ENCODE measurements at places on chromosomes 7 and 10. TPM values are rescaled to one million over a fixed set of nuclear protein-coding genes. Genes with fewer than 3 reads are reported as not detected.

The SLC16A9 gene
- 12.8 TPM for total RNA-seq

The MCM10 gene
- 16.1 TPM for total RNA-seq

The NPY gene
- total RNA-seq: not detected

The JAZF1 gene
- 2.2 TPM for total RNA-seq

The EXOC4 gene
- total RNA-seq: 43.5 TPM

The GIMAP7 gene
- not detected for total RNA-seq

The HYAL4 gene
- 0.98 TPM for total RNA-seq

The CYP2C19 gene
- total RNA-seq: not detected

The ZPBP gene
- total RNA-seq: not detected

The CDHR3 gene
- 9.8 TPM for total RNA-seq

DNA sequence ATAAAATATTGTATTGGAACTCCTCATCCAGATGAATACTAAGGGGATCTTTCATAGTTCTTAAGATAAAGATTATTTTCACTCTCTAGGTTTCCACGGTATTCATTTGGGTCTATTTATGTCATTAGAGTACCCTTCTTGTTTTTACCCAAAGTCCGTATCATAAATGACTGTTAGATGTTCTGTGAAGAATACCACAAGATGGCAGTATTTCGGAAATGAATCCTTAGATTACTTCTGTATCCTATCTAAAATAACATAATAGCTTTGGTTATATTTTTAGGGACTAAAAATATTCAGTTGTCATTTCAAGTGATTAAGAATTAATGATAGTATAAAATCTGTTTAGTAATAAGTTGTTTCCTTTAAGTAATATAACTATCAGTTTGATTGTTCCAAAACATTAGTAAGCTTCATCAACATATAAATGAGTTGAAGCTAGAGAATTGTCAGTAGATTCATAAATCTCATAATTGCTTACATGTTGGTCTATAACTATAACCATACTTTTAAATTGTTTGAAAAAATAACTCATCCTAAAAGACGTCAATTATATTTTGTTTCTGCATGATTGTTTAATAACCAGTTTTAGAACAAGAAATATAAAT, 337.5 kb upstream of the KCND2 start:
- DNase-seq: peak; percentile 60

- peak; percentile 1 for DNase-seq
Measured at GRCh38 chr10:13271552-13272163, 28.2 kb downstream of the PHYH start.

DNA sequence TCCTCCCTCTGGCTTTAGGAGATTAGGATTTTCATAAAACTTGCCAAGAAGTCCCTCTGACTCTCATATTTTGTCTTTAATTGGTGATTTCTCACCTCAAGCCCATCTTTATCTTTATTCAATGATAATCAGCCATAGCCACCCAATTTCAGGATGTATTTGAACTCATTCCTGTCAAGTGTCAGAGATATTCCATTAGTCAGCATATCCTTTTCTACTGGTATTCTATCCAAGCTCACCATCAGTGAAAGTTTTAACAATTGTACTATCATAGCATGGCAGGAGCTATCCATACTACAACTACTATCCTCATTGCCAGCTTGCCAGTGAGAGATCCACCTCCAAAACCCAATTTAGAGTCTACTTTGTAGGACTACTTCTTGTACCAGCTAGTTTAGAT, 114.6 kb downstream of the GNAI1 start:
- no peak for DNase-seq

DNA sequence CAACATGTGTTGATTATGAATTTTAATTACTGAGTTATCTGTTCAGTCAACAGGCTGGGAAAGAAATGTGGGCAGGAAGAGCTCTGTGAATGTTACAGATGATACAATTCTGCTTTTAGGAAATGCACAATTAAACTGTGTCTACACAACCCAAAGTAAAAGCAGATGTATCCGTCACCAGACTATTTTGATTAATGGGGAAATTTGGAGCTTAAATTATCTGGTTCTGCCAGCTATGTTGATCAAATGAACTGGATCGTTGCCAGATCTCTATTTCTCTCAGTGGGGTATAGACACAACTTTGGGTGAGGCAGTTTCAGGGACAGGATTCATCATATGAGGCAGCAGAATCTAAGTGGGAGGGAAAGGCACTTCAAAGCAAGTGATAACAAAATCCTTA, 136.5 kb downstream of the NEUROD6 start:
- DNase-seq: no peak

DNA sequence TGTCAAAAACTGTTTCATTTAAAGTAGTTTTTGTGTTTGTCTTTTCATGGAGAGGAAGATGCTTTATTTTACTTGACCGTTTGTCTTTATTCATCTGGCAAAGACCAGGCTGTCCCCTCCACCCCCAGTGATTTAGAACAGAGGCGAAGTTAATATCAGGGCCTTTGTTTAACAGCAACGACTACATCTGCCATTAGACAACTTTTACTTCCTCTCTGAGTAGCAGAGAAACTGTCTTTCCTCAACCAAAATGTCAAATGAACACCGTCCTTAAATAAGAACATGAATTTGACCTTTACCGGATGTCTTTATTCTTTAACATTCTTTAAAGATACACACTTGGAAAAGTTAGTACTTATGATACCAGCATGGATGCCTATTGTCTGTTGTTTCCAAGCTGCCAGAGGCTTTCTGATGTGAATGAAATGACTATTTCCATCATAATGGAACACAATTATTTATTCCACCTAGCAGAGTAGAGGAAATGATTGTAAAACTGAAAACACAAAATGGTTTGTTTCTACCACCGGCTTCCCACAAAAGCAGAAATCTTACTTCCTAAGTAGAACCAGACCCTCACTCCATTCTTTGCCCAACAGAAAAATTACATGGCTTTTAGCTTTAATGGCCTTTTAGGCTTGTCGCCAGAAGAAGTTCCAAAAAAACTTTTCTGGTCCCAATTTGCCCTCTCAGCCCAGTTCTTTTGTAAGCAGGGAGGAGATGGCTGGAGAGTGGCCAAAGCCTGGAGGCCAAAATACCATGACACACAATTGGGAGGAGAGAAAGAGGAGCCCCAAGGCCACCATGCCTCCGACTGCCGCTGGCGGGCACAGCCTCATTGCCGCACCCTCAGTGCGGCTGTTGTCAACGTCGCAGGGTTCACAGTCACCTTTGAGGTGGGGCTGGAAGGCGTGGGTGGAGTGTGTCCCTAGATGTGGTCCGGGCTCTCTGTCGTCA, 168.5 kb downstream of the TEX36 start:
- no peak for DNase-seq

- peak; percentile 98 for DNase-seq
Measured at GRCh38 chr10:73060738-73061635, 35.7 kb downstream of the P4HA1 start.

GRCh38 chr10:5965266-5965665, 12.1 kb downstream of the IL15RA start:
- no peak for DNase-seq

DNA sequence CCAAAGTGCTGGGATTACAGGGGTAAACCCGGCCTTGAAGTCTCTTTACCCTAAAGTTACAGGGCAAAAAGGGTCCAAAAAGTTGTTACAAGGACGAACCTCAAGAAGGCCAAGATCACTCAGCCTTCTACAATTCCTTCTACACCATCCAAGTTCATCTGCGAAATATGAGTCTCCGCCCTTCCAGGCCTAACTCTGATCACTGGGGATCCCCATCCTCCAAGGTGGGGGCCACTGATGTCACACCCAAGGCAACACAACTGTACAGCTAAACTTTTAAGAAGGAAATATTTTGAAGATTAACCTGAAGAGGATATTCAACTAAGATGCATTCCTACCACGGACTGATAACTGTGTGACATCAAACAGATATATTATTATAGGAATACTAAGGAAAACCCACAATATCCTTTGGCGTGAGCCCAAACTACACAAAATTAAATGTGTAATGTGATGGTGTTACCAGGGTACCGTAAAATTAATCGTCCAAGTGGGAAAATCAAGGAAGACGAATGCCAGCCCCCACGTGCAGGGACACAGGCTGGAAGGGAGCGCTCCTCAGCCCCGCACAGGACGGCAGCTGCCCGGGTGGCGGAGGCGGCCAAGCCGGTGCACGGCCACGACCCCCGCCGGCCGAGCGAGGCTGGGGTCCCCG, 1.0 kb downstream of the PAXIP1 start:
- DNase-seq: peak; percentile 10

GRCh38 chr10:86226781-86227201, 139.8 kb downstream of the GRID1 start:
- no peak for DNase-seq

DNA sequence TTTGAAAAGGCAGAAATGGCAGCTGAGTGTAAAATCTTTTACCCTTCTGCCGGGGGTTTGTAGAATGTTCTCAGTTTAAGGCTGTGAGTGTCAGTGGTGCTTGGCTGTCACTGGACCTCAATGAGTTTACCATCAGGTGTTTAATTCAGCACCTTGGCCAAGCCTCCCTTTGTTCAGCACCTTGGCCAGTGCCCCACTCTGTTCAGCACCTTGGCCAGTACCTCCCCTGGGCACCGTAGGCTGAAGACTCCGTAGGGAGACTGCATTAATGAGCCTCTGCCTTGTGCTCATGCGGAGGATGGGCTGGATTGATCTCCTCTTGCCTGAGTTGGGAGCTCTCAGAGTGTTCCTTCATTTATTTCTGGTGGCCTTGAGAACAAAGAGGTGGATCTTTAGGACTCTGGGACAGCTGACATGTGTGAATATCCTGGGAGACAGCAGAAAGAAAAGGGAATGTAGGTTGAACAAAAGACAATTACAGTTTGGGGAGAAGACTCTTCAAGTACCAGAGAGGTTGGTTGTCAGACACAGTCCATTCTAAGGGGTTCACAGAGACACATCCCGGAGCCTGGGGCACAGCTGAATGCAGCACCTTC, 1.6 kb downstream of the FAM24A start:
- DNase-seq: peak; percentile 65

GRCh38 chr7:141362580-141363435, 188.4 kb upstream of the AGK start:
- DNase-seq: peak; percentile 67

- DNase-seq: no peak
Measured at GRCh38 chr7:141359740-141360415, 191.3 kb upstream of the AGK start.

- DNase-seq: no peak
Measured at GRCh38 chr7:116153050-116153449, 57.3 kb upstream of the TES start.

GRCh38 chr10:132344386-132344785, 12.4 kb downstream of the LRRC27 start:
- no peak for DNase-seq

GRCh38 chr7:88477976-88478375, 171.3 kb upstream of the STEAP4 start:
- no peak for DNase-seq

DNA sequence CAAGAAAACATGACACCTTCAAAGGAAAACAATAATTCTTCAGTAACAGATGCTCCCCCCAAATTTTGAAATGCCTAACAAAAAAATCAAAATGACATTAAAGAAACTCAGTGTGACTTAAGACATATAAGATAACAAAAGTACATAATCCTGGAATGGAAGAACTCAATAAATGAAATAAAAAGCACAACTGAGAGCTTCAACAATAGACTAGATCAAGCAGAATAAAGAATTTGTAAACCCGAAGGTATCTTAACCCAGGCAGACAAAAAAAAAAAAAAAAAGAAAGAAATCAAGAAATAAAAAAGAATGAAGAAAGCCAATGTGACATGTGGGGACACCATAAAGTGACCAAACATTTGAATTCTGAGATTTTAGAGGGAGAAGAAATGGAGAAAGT, 27.7 kb upstream of the LRRD1 start:
- no peak for DNase-seq

DNA sequence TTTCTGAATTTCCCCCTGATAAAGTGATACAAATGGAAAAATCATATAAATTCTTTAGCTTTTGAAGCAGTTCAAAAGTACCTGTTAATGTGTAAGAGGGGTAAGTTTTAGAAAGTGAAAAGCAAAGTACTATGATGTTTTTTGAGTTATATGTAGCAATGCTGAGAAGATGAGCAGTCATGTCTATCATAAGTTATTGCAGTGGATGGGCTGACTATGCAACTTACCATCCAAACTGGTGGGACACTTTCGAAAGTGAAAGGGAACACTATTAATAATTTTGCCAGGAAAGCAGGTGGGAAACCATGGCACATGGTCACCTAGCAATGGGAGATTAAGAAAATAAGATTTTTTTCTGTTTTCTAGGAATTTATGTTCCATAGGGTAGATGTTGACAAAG, 4.1 kb downstream of the MINPP1 start:
- DNase-seq: no peak

DNA sequence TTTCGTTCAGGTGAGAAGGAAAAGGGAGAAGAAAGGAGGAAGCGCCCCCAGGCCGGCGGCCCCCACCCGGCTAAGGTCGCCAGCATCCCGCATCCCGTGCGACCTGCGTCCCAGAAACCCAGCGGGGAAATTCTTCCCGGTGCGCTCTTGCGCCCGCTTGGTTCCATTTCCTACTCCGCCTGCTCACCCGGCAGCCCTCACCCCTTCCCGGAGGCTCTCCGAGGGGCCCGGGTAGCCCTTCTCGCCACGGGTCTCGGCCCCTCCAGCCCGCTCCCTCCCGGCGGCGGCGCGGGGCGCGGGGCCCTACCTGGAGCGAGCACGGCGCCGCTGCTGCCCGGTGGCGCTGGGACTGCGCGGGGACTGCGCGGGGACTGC, at the start of gene PRKCQ:
Gene PRKCQ (minus strand): TSS at position 373 of the 375 bp plus-strand sequence. CDS start 65,141 bp downstream, outside the sequence.
- no peak for DNase-seq

- no peak for DNase-seq
Measured at GRCh38 chr10:78768041-78768835, 300.5 kb upstream of the ZMIZ1 start.

- DNase-seq: no peak
Measured at GRCh38 chr7:140349144-140349771, 49.1 kb downstream of the SLC37A3 start.

DNA sequence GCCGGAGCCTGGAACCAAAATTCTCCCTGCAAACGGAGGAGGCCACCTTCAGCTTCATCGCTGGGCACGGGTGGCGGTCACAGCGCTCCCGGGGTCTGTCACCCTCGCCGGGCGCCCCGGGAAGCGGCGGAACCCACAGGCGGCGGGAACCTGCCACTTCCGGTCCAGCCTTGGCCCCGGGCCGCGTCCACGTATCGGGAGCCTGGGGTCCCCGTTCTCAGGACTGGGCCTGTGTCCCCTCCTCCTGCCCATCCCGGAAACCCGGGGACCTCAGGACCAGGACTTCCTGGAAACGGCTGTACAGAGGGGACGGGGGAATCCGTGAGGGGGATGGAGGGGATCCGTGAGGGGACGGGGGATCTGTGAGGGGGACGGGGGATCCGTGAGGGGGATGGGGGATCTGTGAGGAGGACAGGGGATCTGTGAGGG, 25.4 kb downstream of the PDGFA start:
- DNase-seq: no peak

DNA sequence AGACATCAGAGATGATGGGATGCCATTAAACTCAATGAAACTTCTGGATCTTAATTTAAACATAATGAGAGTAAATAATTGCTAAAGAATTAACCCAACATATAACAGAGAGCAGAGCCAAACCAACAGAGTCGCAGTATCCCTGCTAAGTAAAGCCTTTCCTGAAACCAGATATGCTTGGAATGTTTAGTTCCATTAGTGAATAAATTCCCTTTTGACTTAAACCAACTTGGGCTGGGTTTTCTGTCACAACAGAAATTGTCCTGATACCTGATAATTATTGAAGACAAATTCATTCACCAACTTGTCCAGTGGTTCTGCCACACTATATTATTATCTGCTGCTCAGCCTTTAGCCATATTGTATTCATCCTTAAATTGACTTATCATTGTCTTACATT, 286.7 kb downstream of the FZD1 start:
- DNase-seq: no peak

Data from PC-3 (cell line).